ENCODE measurements at places on chromosomes 3 and 15. TPM values are rescaled to one million over a fixed set of nuclear protein-coding genes. Genes with fewer than 3 reads are reported as not detected.

DNA sequence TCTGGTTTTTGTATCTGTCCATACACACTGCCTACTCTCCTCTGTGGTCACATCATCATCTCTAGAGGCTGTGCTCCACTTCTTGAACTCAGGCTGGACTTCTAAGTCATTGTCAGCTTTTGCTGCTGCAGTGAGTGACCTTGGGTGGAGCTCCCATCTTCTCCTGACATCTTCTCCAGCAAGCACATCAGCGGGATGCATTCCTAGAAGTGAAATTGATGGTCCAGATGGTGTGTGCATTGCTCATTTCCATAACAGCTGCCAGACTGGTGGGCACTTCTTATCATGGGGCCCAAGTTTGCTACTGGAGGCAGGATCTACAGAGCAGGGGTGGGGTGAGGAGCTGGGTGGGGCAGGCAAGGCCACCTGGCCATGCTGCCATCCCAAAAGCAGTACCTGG lies 109.9 kb downstream of the DNAJB8 start:
- no peak overlapping the region for H3K4me3 ChIP-seq
- DNase-seq: no peak
- peaks cover 19% of the 10 kb centered on the region for H3K36me3 ChIP-seq
- no peaks in the 10 kb centered on the region for H3K4me1 ChIP-seq
- H3K27ac ChIP-seq: no peak overlapping the region
- H3K27me3 ChIP-seq: no peaks in the 10 kb centered on the region

Gene FAM162A
- total RNA-seq: 33.6 TPM

GRCh38 chr15:89836267-89837133 lies 21.8 kb upstream of the ANPEP start:
- no peak overlapping the region for H3K27ac ChIP-seq
- peaks cover 3% of the 10 kb centered on the region for H3K4me1 ChIP-seq
- H3K36me3 ChIP-seq: peaks cover 70% of the 10 kb centered on the region

DNA sequence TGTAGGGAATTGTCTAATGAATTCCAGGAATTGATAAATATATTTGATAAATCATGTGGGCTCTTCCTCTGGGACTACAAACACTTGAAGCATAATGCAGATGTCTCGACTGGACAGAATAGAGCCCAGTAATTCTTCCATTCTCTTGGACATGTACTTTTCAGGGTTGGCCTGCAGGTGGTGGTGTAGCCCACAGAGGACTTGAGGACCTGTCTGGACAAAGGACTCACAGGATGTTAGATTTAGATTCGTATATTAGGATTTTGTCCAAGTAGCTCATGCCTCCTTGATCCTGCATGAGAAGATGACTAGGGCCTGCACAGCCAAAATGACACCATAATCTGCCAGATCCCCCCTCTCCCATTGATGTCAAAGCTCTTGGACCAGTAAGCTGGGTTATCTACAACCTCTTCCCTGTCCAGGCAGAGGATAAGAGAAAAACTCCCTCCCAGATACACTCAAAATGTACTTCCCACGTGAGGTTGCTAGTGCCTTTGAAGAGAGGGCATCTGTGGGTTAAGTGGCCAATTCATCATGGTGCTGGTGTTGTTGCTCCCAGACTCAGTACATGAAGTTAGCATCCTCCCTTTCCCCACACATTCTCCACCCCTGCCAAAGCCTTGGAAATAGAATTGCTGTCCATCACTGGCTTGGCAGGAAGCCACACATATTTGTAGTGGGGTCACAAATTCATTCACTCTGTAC lies 88.6 kb upstream of the ZNF280D start:
- peaks cover 23% of the 10 kb centered on the region for H3K4me1 ChIP-seq
- no peak overlapping the region for H3K27ac ChIP-seq
- peak; percentile 61 for DNase-seq
- H3K27me3 ChIP-seq: no peaks in the 10 kb centered on the region
- H3K4me3 ChIP-seq: no peak overlapping the region

GRCh38 chr3:23199649-23200048 lies 3.5 kb upstream of the UBE2E2 start:
- no peaks in the 10 kb centered on the region for H3K36me3 ChIP-seq
- H3K4me3 ChIP-seq: no peak overlapping the region
- no peak for DNase-seq

Gene KY
- 46.4 TPM for total RNA-seq

DNA sequence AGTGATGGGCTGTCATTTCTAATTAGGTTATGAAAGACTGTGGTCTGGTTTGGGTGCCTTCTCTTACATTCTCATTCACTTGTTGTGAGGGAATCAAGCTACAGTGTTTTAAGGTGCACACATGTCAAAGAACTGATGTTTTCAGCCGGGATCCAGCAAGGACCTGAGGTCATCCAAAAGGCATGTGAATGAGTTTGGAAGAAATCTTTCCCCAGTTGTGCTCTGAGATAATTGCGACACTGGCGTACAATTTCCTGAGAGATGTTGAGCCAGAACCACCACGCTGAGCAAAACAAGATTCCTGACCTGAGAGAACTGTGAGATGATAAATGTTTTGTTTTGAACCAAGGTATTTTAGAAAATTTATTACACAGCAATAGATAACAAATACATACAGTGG lies 295.3 kb upstream of the SLITRK3 start:
- H3K4me3 ChIP-seq: no peak overlapping the region
- DNase-seq: peak; percentile 63
- no peaks in the 10 kb centered on the region for H3K36me3 ChIP-seq
- H3K27me3 ChIP-seq: no peaks in the 10 kb centered on the region
- H3K27ac ChIP-seq: no peak overlapping the region

Gene TMEM40
- total RNA-seq: 6.4 TPM

Measured in muscle of leg (tissue), 16 donors.